ENCODE measurements at places on chromosomes 6 and 20. TPM values are rescaled to one million over a fixed set of nuclear protein-coding genes. Genes with fewer than 3 reads are reported as not detected.

Gene LYRM4
- total RNA-seq = 7.7 TPM

Gene CDC25B
- 12.4 TPM for total RNA-seq

Gene SYCP2L
- 0.43 TPM for total RNA-seq

Gene FAM184A
- total RNA-seq = 3.8 TPM

Gene CAP2
- total RNA-seq = 2.5 TPM

Gene MDFI
- total RNA-seq = not detected

Gene MUC22
- total RNA-seq = not detected

Gene PHACTR1
- 0.68 TPM for total RNA-seq

Gene ADGB
- not detected for total RNA-seq

Gene TREM1
- total RNA-seq = 0.25 TPM

Gene KCNS1
- total RNA-seq = not detected

Gene EBF4
- total RNA-seq = 8.9 TPM

Gene ULBP1
- total RNA-seq = 0.08 TPM

Gene OXT
- 8.4 TPM for total RNA-seq

- no peak for DNase-seq
These were observed 1.3 kb downstream of the SLC39A7 start for GRCh38 chr6:33201935-33202334.

GRCh38 chr6:81861281-81861680 is 108.8 kb upstream of the TENT5A start:
- DNase-seq = no peak

- no peak for DNase-seq
These were observed 1.3 kb upstream of the LRRC1 start for GRCh38 chr6:53793318-53794136.

- DNase-seq = peak; percentile 91
These were observed 18.2 kb downstream of the PPARD start for GRCh38 chr6:35360349-35361138.

- DNase-seq = no peak
These were observed 159.1 kb downstream of the MTHFD1L start for GRCh38 chr6:151024597-151024996.

DNA sequence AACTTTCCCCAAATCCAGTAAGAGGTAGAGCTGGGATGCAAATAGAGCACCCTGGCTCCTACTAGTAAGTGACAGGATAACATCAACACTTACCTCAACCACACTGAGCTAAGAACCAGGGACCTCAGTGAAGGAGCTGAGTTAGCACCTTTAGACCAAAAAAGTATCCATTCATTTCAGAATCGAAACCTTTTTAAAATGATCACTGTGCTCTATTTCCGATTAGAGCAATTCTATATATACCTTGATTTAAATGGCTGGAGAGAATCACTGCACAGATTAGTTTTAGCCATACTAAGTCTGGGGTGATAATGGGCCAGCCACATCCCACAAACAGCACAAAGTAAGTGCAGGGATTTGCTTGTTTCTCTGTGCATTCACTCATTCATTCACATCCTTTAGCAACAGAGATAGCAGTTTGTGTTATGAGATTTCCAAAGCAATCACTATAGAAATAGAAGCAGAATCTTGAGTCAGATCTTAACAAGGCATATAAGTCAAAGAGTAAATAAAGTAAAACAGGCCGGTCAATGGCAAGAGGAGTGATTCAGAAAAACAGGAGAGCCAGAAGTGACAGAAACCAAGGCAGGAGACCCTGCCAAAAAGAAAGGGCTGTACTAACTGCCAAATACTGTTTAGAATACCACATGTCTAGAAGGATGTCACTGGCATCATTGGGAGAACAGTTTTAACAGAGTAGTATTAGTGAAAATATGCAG is 136.3 kb downstream of the KIF13A start:
- no peak for DNase-seq

GRCh38 chr6:83978324-83978734 is 55.2 kb upstream of the MRAP2 start:
- no peak for DNase-seq

- DNase-seq = no peak
These were observed 65.0 kb upstream of the EEF1A1 start for GRCh38 chr6:73585566-73586415.

DNA sequence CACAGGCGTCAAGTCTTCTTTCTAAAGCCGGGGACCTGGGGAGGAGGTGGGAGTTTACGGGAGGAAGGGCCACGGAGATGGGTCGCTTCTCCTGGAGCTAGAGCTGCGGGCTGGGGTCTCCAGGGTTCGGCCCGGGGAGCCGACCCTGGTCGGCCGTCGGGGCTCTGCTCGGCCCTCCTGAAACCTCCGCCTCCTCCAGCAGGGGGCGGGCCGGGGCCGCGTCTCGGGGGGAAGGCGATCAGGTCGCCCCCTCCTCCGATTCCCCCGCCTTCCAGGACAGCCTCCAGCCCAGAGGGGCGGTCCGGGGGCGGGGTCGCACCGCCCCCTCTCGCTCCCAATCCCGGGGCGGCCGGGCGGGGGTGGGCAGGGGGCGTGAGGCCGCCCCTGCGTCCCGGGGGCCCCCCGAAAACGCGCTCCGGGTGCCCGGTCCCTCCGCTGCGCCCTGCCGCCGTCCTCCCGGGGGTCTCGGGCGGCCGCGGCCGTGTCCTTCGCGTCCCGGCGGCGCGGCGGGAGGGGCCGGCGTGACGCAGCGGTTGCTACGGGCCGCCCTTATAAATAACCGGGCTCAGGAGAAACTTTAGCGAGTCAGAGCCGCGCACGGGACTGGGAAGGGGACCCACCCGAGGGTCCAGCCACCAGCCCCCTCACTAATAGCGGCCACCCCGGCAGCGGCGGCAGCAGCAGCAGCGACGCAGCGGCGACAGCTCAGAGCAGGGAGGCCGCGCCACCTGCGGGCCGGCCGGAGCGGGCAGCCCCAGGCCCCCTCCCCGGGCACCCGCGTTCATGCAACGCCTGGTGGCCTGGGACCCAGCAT is at the start of gene CEBPB:
TSS of gene CEBPB (plus strand) at position 580 of the 814 bp plus-strand sequence. CDS start at position 784, 204 bp downstream.
- peak; percentile 97 for DNase-seq

DNA sequence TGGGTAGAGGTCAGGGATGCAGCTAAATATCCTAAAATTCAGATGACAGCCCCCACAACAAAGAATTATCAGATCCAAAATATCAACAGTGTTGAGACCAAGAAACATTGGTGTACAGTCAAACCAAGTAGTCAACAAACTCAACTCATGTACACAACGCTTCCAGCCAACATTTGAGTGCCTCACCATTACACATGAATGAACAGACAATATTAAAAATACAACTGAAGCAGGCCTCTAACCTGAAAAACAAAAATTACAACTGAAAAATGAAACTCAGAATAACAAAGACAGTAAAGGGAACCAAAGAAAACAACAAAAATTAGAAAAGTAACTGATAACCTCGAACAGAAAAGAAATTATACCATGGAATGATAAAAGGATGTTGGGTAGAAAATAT is 46.2 kb downstream of the HACE1 start:
- DNase-seq = no peak

GRCh38 chr6:105646391-105646867 is 243.5 kb upstream of the PREP start:
- no peak for DNase-seq

DNA sequence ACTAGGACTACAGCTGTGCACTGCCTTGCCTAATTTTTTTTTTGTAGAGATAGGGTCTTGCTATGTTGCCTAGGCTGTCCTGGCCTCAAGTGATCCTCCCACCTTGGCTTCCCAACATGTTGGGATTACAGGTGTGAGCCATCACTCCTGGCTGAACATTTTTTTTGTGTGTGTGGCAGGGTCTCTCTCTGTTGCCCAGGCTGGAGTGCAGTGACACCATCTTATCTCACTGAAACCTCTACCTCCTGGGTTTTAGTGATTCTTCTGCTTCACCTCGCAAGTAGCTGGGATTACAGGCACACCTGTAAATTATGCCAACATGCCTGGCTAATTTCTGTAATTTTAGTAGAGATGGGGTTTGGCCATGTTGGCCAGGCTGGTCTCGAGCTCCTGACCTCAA is 25.3 kb downstream of the PANK2 start:
- no peak for DNase-seq

DNA sequence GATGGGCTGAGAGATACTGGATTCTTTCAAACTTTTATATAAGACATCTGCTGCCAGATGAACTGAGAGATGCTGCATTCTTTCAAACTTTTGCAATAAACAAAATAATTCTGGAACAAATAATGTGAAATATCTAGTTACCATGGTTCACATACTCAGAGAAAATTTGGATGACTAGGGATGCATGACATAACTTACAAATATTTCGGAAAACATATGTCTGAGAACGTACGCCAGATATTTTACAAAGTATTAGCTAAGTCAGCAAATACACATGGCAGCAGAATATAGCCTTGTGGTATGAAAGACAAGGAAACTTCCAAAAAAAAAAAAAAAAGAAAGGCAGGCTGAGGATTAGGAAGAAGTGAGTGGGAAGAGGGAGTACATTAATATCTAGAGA is 113.3 kb upstream of the TRAF3IP2 start:
- DNase-seq = no peak

- no peak for DNase-seq
These were observed 21.2 kb upstream of the CCN6 start for GRCh38 chr6:112032728-112033127.

- DNase-seq = no peak
These were observed 490 bp downstream of the MMUT start for GRCh38 chr6:49462599-49462926.

GRCh38 chr6:34760108-34760507 is 2.8 kb downstream of the SNRPC start:
- peak; percentile 6 for DNase-seq

- DNase-seq = no peak
These were observed 1.1 kb downstream of the CRIP3 start for GRCh38 chr6:43307451-43308100.

GRCh38 chr6:138162955-138163575 is 1.3 kb downstream of the ARFGEF3 start:
- DNase-seq = no peak

GRCh38 chr6:22886650-22887581 is 317.6 kb downstream of the HDGFL1 start:
- no peak for DNase-seq
